Renal pelvis (tissue), 12 donors: ENCODE measurements at places on chromosomes 7 and 10. TPM values are rescaled to one million over a fixed set of nuclear protein-coding genes. Genes with fewer than 3 reads are reported as not detected.

GRCh38 chr10:114682532-114682931, 24.5 kb upstream of the ABLIM1 start:
- no peak for DNase-seq

- no peak for DNase-seq
These were observed 56.9 kb downstream of the GRB10 start for GRCh38 chr7:50725774-50726173.

DNA sequence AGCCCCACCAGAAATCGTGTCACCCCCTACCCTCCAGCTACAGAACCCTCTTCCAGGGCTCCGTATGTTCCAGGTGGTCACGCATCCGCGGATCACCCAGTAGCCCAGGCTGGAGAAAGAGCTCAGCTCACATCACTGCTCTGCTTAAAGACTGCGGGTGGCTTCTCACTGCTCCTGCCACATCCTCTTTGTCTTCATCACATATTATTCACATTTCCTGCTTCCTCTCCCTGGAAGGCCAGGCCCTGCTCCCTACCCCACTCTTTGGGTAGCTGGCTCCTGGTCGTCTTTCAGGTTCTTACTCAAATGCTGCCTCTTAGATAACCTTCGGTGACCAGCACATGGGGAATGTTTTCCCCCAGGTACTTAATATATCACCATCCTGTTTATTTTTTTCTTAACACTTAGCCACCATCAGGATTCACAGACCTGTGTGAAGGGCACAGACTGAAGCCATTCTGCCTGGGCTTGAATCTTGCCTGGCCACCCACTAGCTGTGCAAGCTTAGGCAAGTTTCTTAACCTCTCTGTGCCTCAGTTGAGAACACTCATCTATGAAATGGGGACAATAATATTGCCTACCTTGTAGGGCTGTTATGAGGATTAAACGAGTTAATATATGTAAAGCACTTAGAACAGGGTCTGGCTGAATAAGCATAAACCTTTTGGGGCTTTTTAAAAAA, 307.8 kb downstream of the PRPF18 start:
- no peak for DNase-seq

- no peak for DNase-seq
These were observed 116.8 kb upstream of the JCAD start for GRCh38 chr10:30176182-30176581.

DNA sequence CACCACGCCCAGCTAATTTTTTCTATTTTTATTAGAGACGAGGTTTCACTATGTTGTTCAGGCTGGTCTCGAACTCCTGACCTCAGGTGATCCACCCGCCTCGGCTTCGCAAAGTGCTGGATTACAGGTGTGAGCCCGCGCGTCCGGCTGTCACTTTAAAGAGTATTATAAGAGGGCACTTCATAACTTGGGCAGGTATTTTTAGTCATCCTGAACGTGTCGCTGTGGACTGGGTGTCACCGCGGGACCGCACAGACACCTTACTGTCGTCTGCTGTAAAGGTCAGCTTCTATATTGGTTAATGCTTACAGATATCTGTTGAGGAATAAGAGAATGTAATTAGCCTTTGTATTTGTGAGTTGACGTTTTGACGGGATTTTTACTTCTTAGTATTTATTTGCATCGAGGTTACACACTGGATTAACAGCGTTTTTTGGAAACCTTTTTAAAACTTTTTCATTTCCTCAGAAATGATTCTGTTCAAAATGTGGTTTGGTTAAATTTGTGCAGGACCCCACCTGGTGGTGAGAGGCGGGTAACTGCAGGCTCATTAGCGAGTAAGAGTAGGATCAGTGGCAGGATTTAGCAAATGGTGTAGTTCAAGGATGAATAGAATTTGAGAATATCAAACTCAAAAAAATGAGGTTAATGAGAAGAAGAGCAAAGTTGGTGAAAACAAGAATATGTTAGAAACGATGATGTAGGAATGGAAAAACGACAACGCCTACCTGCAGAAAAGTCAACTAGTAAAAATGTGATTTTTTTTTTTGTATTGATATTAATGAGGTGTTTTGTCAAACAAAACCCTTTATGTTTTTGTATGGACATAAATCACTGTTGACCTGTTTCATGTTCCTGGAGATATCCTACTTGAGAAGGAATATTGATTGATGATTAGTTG, 3.2 kb downstream of the DNAJB6 start:
- peak; percentile 68 for DNase-seq

GRCh38 chr7:2087744-2088143, 145.0 kb downstream of the MAD1L1 start:
- no peak for DNase-seq

The ADARB2 gene
- 1.1 TPM for polyA plus RNA-seq

The PDE6C gene
- 1.7 TPM for polyA plus RNA-seq

The FHIP2A gene
- 31.0 TPM for polyA plus RNA-seq
